ENCODE measurements at places on chromosomes 12 and 14. TPM values are rescaled to one million over a fixed set of nuclear protein-coding genes. Genes with fewer than 3 reads are reported as not detected.

DNA sequence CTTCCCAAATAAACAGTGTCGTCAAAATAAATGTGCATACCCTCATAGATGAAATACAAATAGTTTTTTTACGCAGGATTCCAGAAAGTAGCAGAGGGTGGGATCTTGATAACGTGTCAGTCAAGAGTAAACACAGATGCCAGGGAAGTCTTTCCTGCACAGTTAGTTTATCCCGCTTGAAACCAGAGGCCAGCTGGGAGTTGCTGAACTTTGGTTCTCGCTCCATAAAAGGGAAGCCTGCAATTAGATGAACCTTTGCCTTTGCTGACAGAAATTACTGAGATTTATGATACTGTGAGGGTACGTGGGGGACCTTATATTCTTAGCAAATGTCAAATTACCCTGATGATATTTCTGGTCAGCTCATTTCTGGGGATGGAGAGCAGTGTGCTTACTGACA lies 18.9 kb downstream of the FAR2 start:
- no peaks in the 10 kb centered on the region for H3K4me1 ChIP-seq
- DNase-seq: no peak
- no peak overlapping the region for H3K4me3 ChIP-seq
- H3K27ac ChIP-seq: no peak overlapping the region
- H3K36me3 ChIP-seq: no peaks in the 10 kb centered on the region

GRCh38 chr14:68479247-68479646 lies 313.6 kb downstream of the ZFP36L1 start:
- no peaks in the 10 kb centered on the region for H3K36me3 ChIP-seq
- peaks cover 82% of the 10 kb centered on the region for H3K4me1 ChIP-seq
- H3K27me3 ChIP-seq: no peaks in the 10 kb centered on the region
- H3K27ac ChIP-seq: peak overlapping the region; percentile 19

- H3K27ac ChIP-seq: no peak overlapping the region
- no peak for DNase-seq
- no peaks in the 10 kb centered on the region for H3K4me1 ChIP-seq
These were observed 14.6 kb downstream of the PSMD9 start for GRCh38 chr12:121903202-121903601.

GRCh38 chr12:105499205-105499604 lies 168.7 kb downstream of the C12orf75 start:
- no peak overlapping the region for H3K27ac ChIP-seq
- H3K27me3 ChIP-seq: no peaks in the 10 kb centered on the region
- no peaks in the 10 kb centered on the region for H3K36me3 ChIP-seq

- no peak for DNase-seq
- H3K4me3 ChIP-seq: no peak overlapping the region
- no peaks in the 10 kb centered on the region for H3K36me3 ChIP-seq
- no peaks in the 10 kb centered on the region for H3K4me1 ChIP-seq
- H3K27ac ChIP-seq: no peak overlapping the region
- no peaks in the 10 kb centered on the region for H3K27me3 ChIP-seq
These were observed 190.4 kb downstream of the PAH start for GRCh38 chr12:102726686-102727085.

DNA sequence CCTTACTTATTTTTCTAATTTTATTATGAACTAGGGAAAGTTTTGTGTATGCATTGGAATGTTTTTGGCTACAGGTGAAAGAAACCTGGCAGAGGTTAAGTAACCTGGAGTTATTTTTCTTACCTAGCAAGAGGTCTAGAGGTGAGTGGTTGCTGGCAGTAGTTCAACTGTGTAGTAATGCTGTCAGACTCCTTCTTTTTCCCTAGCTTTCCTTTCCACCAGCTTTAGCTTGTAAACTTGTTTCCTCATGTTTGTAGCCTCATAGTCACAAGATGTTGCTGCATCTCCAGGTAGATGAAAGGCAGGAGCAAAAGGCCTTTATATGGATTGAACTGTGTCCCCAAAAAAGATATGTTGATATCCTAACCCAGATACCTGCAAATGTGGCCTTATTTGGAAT lies 105.1 kb upstream of the AMIGO2 start:
- H3K27me3 ChIP-seq: no peaks in the 10 kb centered on the region
- no peaks in the 10 kb centered on the region for H3K36me3 ChIP-seq
- H3K4me1 ChIP-seq: peaks cover 44% of the 10 kb centered on the region
- no peak overlapping the region for H3K4me3 ChIP-seq

GRCh38 chr12:66516133-66516532 lies 162.7 kb downstream of the GRIP1 start:
- H3K27ac ChIP-seq: no peak overlapping the region
- no peaks in the 10 kb centered on the region for H3K27me3 ChIP-seq
- no peak overlapping the region for H3K4me3 ChIP-seq
- no peak for DNase-seq
- H3K4me1 ChIP-seq: no peaks in the 10 kb centered on the region

- H3K27me3 ChIP-seq: no peaks in the 10 kb centered on the region
- no peak overlapping the region for H3K4me3 ChIP-seq
- H3K27ac ChIP-seq: no peak overlapping the region
- DNase-seq: no peak
- H3K36me3 ChIP-seq: no peaks in the 10 kb centered on the region
These were observed 133.1 kb upstream of the MDM1 start for GRCh38 chr12:68465227-68465626.

- no peaks in the 10 kb centered on the region for H3K36me3 ChIP-seq
- H3K27ac ChIP-seq: no peak overlapping the region
- no peak for DNase-seq
- peaks cover 10% of the 10 kb centered on the region for H3K4me1 ChIP-seq
- no peak overlapping the region for H3K4me3 ChIP-seq
These were observed 200.2 kb downstream of the EXOC5 start for GRCh38 chr14:57068511-57068910.

- H3K4me3 ChIP-seq: peak overlapping the region; percentile 33
- H3K36me3 ChIP-seq: no peaks in the 10 kb centered on the region
- DNase-seq: no peak
- H3K27ac ChIP-seq: peak overlapping the region; percentile 99
These were observed 733 bp upstream of the PPFIBP1 start for GRCh38 chr12:27523305-27523641.

DNA sequence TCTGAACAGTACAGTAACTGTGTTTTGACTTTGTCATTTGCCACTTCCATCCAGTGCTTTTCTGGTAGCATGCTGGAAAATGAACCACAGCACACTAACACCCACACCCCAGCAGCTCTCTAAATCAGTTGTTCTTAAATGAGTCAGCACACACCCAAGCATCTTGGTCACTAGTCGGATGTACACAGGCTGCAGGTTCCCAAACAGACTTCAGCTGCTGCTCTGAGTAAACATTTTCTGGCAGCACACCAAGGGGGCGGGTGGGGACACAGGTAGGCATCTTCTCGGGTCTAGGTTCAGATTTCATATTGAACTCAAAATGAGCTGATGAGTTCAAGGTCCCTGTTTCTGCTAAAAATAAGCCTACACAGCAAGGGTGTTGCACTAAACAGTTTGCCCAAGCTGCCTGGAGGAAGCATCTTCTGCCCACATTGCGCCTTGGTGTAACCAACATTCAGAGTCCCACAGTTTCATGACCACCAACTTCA lies 39.8 kb downstream of the IFNG start:
- no peak for DNase-seq
- H3K27me3 ChIP-seq: no peaks in the 10 kb centered on the region
- H3K27ac ChIP-seq: no peak overlapping the region
- no peaks in the 10 kb centered on the region for H3K4me1 ChIP-seq
- H3K4me3 ChIP-seq: no peak overlapping the region

- peaks cover 32% of the 10 kb centered on the region for H3K4me1 ChIP-seq
- H3K36me3 ChIP-seq: no peaks in the 10 kb centered on the region
- peak overlapping the region; percentile 96 for H3K27ac ChIP-seq
- no peaks in the 10 kb centered on the region for H3K27me3 ChIP-seq
These were observed 1.4 kb downstream of the DENND5B start for GRCh38 chr12:31589598-31589903.

DNA sequence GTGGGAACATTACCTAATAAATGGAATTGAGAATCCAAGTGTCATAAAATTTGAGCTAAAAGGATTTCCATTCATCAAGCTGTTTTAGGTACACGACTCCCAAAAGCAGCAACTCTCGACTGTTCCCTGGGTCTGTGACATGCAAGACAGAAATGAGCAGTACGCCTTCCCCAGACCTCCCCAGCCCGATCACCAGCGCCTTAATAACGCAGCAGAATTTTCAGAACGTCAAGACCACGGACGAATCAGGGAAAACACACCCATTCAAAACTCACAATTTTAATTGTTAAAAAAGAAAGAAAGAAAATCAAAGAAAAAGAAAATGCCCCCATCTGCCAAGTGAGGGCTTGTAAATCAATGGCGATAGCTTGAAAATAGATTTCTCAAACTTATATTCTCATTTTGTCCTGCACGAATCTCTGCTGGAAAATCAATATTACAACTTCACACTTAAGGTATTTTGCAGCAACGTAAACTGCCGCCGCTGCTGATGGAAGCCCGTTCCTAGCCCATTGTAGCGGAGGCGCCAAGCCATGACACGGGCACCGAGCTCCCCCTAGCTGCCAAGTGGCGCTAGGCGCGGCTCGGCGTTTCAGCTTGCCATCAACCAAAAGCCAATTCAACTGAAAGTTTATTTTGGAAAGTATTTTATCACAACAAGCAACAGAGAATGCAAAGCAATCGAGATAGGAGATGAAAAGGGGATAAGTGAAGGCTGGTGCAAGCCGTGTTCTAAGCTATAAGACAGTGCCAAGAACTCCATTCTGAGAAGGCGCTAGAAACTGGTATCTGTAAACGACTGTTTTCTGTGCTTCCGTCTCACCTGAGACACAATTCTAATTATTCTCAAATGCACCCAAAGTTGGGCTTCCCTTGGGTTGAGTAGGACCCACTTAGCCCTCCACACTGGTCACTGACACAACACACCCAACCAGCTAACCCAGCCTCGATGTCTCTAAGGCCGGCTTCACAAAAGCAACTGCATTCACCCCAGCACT lies 5.5 kb downstream of the BCL11B start:
- no peaks in the 10 kb centered on the region for H3K36me3 ChIP-seq
- H3K4me1 ChIP-seq: peaks cover 13% of the 10 kb centered on the region
- H3K27me3 ChIP-seq: peaks cover 22% of the 10 kb centered on the region
- H3K4me3 ChIP-seq: no peak overlapping the region

DNA sequence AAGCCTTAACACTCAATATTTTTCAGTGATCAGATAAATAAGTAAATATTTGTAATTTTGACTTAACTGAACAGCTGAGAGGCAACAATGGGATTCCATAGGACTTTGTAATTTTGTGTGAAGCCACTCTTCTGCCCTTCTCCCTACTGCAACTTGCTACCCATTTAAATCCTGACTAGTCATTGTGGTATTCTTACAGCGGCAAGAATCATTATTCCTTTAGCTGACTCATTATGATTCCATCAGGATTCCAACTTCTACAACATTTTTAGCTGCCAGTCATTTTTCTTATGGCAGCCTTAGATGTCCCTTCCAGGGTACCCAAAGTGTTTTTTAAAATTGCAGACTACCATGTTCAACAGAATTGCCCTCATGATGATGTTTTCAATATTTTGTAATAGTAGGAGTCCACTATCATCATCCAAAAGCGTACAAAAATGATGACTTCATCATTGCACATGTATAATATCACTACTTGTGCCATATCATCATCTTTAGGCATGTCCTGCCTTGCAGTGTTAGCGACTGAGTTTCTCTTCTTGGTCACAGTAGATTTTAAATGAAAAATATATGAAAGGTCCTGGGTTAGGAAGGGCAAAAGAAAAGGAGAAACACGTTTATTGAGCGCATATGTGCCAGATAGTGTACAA lies 5.1 kb upstream of the MAGOHB start:
- no peak overlapping the region for H3K4me3 ChIP-seq
- no peaks in the 10 kb centered on the region for H3K36me3 ChIP-seq
- no peak overlapping the region for H3K27ac ChIP-seq
- no peak for DNase-seq
- H3K4me1 ChIP-seq: no peaks in the 10 kb centered on the region

GRCh38 chr12:76275511-76276093 lies 72.6 kb downstream of the BBS10 start:
- H3K27me3 ChIP-seq: no peaks in the 10 kb centered on the region
- no peaks in the 10 kb centered on the region for H3K36me3 ChIP-seq
- DNase-seq: no peak
- H3K27ac ChIP-seq: no peak overlapping the region
- H3K4me1 ChIP-seq: no peaks in the 10 kb centered on the region
- no peak overlapping the region for H3K4me3 ChIP-seq

The AMN gene
- not detected for total RNA-seq

The KRT80 gene
- total RNA-seq: 11.9 TPM

The TRAF3 gene
- 10.4 TPM for total RNA-seq

The AKAP6 gene
- total RNA-seq: 2.0 TPM

The C3AR1 gene
- 0.66 TPM for total RNA-seq
